Frontal cortex (tissue), 4 donors: ENCODE measurements at places on chromosomes 13 and 19. TPM values are rescaled to one million over a fixed set of nuclear protein-coding genes. Genes with fewer than 3 reads are reported as not detected.

Gene NLRP5
- not detected for total RNA-seq

Gene HCST
- total RNA-seq, result 0.41 TPM

Gene C19orf38
- 0.82 TPM for total RNA-seq

Gene PRR36
- total RNA-seq, result 2.9 TPM

Gene ZNF528
- total RNA-seq, result 48.1 TPM

Gene TNFSF13B
- total RNA-seq, result 1.6 TPM

Gene ZNF304
- total RNA-seq, result 26.5 TPM

Gene ZNF296
- under 0.01 TPM for total RNA-seq

Gene RFPL4A
- total RNA-seq, result not detected

Gene KLHL1
- 70.9 TPM for total RNA-seq

Gene SMAD9
- total RNA-seq, result 9.8 TPM

Gene MEIOSIN
- total RNA-seq, result not detected

Gene SELENOW
- total RNA-seq, result 296 TPM

Gene GRK1
- total RNA-seq, result under 0.01 TPM

Gene SIGLEC10
- 1.2 TPM for total RNA-seq

Gene TMEM38A
- total RNA-seq, result 8.6 TPM

Gene PSG11
- not detected for total RNA-seq

Gene LIPE
- 10.2 TPM for total RNA-seq

Gene UBE2L5
- total RNA-seq, result not detected

Gene NLRP4
- total RNA-seq, result not detected

Gene TMPRSS9
- 0.41 TPM for total RNA-seq

Gene KLF5
- total RNA-seq, result 1.6 TPM

Gene SERPINE3
- 0.41 TPM for total RNA-seq

Gene EPSTI1
- 1.2 TPM for total RNA-seq

Gene LILRB3
- not detected for total RNA-seq

Gene ANKLE1
- total RNA-seq, result 0.82 TPM

Gene CEACAM3
- not detected for total RNA-seq

Gene C5AR1
- under 0.01 TPM for total RNA-seq

Gene EBI3
- total RNA-seq, result not detected

Gene SAE1
- 96.2 TPM for total RNA-seq

Gene CYSLTR2
- total RNA-seq, result 3.7 TPM

Gene CGB2
- not detected for total RNA-seq

Gene RASGRP4
- under 0.01 TPM for total RNA-seq

Gene A1BG
- 0.41 TPM for total RNA-seq

Gene SLC7A9
- total RNA-seq, result 1.6 TPM

Gene PALM
- total RNA-seq, result 87.2 TPM

Gene OR7D2
- not detected for total RNA-seq

Gene CEACAM4
- not detected for total RNA-seq

Gene ZSCAN22
- 2.0 TPM for total RNA-seq

Gene GARRE1
- 17.1 TPM for total RNA-seq

Gene FXYD7
- total RNA-seq, result 10.6 TPM

Gene PGLYRP1
- total RNA-seq, result not detected

Gene NKPD1
- 1.2 TPM for total RNA-seq

Gene MPHOSPH8
- 33.4 TPM for total RNA-seq

Gene KIR2DL3
- total RNA-seq, result not detected

Gene S1PR4
- 0.41 TPM for total RNA-seq

Gene KCNRG
- 31.8 TPM for total RNA-seq

Gene LGALS4
- under 0.01 TPM for total RNA-seq

Gene CD70
- not detected for total RNA-seq

Gene KLK13
- not detected for total RNA-seq

Gene CABP5
- total RNA-seq, result not detected

Gene CCDC8
- total RNA-seq, result 2.4 TPM

Gene MAMSTR
- 0.41 TPM for total RNA-seq

Gene IZUMO1
- total RNA-seq, result not detected

Gene CYP2F1
- not detected for total RNA-seq

Gene PNMA8B
- 17.1 TPM for total RNA-seq

Gene SHISA7
- 4.5 TPM for total RNA-seq
